H9 (cell line): ENCODE measurements at places on chromosomes 16 and 17.
A peak's percentile ranks its signal among the peaks of the same experiment; 100 is the strongest.

GRCh38 chr16:86167061-86167460 is 268.1 kb downstream of the IRF8 start:
- DNase-seq: no peak

DNA sequence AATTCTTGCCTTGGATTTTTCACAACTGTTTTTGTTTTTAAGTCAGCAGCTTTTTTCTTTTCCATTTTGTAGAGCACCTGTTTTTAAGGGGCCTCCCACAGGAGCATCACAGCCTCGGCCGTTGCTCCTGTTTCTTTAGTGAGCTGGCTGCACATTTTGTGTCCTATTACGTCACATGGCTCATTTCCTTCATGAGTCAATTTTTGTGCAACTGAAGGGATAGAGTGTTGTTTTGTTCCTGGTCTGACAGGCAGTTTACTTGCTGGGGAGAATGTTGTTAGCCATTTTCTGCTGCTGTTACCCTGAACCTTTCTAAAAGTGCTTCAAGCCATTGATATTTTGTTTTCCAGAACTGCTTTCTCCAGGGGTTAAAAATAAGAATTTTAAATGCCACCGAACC is 45.0 kb upstream of the CRISPLD2 start:
- DNase-seq: no peak

- no peak for DNase-seq
Measured at GRCh38 chr17:44267818-44268490, at the start of gene SLC4A1. Gene SLC4A1 (minus strand): TSS chr17:44268135. CDS start chr17:44262866, 5,269 bp downstream.

DNA sequence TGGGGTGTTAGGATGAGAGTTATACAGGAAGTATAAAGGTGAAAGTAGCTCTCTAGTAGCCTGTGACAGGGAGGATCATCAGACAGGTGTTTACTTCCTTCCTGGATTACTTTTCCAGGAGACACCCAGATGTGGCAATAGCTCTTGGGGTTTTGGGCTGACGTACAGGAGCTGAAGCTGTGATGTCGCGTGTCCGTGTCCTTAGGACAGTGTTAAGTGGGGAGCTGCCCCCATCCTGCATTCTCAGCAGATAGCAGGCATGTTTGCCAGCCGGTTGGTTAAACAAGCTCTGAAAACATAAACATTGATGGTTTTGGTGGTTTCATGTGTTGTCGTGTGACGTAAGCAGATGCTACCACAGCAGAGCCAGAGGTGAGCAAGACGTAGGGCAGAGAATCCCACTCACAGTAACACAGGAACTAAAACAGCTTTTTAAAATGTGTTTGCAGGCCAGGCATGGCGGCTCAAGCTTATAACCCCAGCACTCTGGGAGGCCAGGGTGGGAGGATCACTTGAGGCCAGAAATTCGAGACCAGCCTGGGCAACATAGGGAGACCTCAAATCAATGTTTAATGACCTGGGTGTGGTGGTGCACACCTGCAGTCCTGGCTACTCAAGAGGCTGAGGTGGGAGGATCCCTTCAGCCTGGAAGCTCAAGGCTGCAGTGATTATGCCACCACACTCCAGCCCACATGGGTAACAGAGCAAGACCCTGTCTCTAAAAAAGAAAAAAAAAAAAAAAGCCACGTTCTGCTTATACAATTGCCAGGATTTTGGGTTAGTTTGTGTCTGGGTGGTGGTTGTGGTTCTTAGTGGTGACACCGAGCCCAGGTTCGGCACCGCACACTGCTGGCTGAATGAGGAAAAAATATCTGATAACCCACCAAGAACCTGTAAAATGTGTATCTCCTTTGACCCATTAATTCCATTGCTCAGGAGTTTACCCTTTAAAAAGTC is 18.2 kb upstream of the IL17C start:
- no peak for DNase-seq

DNA sequence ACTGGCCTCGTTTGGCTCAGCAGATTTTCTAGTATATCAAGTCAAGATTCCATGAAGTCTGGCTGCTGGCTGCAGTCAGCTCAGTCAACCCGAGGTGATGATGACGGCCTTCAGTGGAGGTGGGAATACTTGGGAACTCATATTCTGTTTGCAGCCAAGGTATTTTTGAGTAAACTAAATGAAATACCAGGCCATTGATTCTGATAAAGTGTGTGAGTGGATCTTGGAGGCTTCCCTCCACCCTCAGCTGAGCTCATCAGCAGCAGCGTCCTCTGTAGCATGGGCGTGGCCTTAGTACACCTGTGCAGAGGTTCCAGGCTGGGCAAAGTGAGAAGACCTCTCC is 22.0 kb upstream of the TACO1 start:
- no peak for DNase-seq

- DNase-seq: no peak
Measured at GRCh38 chr16:76464955-76465620, 187.9 kb downstream of the CNTNAP4 start.

GRCh38 chr16:25030420-25031131 is 15.4 kb upstream of the ARHGAP17 start:
- DNase-seq: no peak

DNA sequence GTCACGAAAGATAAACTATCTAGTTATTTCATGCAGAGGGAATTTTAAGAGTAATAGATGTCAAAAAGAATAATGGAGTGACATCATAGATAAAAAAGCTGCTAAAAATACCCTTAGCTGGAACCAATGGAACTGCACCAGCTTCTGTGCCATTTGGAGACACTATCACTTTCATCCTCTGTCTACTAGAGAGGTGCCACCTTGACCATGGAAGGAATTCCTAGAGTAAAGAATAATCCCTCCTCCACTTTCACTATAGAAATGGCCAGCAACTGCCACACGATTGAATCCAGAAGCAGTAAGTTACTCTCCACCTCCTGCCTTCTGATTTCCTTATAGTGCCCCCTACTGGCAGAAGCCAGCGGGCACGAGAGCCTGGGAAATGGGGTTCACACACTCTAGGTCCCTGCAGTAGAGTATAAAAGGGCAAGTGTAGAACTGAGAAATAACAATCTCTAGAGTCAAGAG is 2.8 kb upstream of the ALDH3A2 start:
- DNase-seq: peak; percentile 87

DNA sequence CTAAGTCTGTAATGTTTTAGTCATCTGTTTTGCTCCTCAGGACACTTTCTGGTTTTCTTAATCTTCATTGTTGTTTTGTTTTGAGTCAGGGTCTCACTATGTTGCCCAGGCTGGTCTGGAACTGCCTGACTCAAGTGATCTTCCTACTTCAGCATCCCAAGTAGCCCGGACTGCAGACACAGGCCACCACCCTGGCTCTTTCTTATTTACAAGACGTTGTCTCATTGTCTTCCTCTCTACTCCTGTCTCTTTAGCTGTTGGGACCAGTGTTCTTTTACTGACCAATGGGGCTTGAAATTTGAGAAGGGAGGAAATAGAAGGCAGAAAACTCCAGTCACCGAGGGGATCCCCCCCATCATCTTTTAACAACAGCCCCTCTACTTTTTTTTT is 1.2 kb downstream of the SCPEP1 start:
- no peak for DNase-seq

DNA sequence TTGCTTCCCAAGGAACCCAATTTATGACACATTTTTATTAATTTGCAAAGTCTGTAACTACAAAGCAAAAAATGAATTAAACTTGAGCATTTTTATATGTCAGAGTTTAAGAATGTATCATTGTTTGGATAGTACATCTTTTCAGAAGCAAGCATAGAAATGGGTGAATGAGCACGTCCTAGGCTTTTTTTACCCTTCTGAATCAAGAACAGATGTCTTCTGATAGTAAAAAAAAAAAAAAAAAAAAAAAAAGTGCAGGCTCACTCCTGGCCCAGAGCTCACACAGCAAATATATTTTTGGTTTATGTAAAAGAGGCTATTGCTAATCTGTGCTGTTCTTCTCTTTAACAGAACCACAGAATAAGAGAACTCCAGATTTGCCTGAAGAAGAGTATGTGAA is 6.3 kb downstream of the TERF2IP start:
- DNase-seq: no peak

DNA sequence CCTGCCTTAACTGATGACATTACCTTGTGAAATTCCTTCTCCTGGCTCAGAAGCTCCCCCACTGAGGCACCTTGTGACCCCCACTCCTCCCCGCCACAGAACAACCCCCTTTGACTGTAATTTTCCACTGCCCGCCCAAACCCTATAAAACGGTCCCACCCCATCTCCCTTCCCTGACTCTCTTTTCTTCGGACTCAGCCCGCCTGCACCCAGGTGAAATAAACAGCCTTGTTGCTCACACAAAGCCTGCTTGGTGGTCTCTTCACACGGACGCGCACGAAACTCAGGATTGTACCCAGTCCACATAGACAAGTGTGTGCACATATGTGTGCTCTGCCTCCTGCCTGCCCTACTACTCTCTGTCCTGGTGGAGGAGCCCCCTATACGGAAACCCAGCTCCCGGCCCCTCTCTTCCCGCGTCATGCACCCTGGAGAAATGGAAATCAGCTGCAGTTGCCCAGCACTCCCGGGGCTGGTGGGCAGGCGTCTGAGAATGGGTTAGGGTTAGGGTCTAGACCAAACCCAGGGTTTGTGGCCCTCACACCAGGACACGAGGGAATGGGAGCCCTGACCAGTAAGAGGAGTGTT is 2.4 kb upstream of the RHBDF1 start:
- peak; percentile 66 for DNase-seq

DNA sequence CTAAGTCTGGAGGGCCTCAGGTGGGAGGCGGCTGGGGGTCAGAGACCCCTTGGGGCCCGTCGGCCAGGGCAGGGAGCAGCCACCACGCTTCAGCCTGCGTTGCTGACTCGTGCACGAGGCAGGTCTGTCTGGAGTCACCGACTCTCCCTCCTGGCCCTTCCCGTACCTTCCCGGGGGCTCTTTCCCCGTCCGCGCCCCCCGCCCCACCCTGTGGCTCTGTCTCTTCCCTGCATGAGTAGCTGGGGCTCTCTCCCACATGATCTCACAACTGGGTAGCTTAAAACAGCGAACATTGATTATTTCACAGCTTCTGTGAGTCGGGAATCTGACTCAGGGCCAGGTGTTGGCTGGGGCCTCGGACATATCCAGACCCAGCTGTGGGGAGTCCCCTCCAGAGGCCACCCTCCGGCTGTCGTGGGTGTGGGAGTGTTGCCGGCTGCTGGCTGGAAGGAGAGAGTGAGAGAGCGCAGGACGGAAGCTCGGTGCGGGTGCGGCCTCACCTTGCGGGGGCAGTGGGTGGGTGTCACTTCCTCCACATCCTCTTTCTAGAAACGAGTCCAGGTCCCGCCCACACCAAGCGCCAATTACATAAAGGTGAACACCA is 17.3 kb downstream of the BAHCC1 start:
- DNase-seq: no peak
